ENCODE measurements at places on chromosomes 7 and 10.
A peak's percentile ranks its signal among the peaks of the same experiment; 100 is the strongest.

DNA sequence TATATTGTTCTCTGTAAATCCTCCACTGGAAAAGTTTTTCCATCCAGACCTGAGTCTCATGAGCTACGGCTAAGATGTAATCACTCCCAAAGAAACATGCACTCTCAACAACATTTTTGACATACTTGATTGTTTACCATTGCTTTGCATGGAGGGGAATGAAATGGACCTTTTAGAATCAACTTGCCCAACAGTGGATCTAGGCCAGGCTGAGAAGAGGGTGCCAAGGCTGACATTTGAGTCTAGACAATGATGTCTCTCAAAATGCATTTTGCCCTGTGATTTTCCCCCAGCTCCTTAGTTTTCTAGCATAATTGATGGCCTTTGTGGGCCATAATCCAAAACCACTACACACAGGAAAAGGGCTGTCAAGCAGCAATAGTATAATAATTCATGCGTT is 297.9 kb upstream of the KLF6 start:
- DNase-seq: peak; percentile 31

DNA sequence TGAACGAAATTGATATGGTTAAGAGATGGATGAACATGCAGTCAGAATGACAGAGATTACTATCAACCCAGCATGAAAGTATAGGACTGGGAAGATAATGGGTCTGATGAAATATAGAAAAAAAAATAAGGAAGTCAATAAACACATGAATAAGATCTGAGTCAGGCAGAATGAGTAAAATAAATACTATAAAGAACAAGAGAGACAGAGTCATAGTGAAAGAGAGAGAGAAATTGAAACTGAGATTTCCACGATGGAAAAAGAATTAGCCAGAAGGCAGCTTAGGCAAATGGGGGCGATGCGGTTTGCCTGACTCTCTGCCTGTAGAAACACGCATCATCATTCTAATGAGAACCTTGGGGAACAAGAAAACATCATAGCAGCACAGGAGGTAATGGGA is 26.6 kb downstream of the SEMA3D start:
- DNase-seq: peak; percentile 5

GRCh38 chr7:157520249-157520648 is 183.4 kb downstream of the DNAJB6 start:
- no peak for DNase-seq

DNA sequence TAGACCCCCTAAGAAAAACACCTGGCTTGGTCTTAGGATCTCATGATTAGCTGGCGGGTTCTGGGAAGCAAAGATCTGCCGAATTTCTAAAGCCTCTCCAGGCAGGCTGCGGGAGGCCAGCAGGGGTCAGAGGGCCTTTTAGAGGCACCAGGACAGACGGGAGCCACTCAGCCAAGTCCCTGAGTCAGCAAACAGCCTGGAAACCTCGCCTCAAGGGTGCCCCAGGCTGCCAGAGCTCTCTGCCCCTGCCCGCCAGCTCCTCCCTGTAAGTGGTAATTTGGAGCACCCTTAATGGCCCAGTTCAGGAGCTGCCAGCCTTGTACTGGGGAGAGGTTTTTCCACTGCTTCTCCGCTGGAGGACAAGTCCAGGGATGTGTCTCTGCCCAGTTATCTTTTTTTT is 88.7 kb downstream of the HIP1 start:
- DNase-seq: no peak

GRCh38 chr7:92657391-92657790 is 67.2 kb upstream of the FAM133B start:
- DNase-seq: no peak

GRCh38 chr7:134374791-134375190 is 58.1 kb upstream of the SLC35B4 start:
- no peak for DNase-seq

DNA sequence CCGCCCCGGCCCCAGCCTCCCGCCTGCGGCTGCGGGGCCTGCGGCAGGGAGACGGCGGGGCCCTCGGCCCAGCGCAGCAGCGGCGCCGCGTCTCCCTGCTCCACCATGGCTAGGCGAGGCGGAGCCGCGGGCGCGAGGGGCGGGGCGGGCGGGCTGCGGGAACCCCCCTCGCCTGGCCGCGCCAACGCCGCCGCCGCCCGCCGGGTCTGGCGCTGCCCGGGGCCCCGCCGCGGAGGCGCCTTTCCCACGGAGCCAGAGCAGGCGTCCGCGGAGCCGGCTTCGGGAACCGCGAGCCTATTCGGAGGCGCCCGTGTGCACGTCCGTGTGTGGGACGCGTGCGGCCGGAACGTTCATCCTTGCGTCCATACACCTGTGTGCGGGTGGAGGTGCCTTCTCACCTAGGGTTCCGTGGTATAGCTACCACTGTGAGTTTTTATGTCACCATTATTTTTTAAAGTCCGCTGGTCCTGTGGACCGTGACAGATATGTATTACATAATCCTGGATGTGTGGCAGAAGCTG is at the start of gene DENND11:
TSS of gene DENND11 (minus strand) at position 120 of the 521 bp plus-strand sequence. CDS start at position 107, 13 bp downstream.
- DNase-seq: peak; percentile 95

DNA sequence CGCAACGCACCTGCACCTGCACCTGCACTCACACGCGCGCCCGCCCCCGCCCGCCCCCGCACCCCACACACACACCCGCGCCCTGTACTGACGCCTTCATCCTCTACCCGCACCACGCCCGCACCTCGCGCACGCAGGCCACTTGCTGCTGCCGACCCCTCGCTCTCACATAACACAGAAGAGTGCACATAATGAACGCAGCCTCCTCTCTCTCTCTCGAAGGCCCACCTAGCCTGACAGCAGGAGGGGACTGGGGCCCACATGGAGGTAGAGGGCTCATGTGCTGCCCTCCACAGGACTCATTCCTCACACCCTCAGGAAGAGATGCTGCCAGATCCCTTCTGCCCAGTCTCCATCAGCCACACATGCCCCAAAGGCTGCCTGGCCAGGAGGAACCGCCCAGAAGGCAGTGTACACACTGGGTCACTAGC is 432 bp upstream of the CAMK2B start:
- no peak for DNase-seq

DNA sequence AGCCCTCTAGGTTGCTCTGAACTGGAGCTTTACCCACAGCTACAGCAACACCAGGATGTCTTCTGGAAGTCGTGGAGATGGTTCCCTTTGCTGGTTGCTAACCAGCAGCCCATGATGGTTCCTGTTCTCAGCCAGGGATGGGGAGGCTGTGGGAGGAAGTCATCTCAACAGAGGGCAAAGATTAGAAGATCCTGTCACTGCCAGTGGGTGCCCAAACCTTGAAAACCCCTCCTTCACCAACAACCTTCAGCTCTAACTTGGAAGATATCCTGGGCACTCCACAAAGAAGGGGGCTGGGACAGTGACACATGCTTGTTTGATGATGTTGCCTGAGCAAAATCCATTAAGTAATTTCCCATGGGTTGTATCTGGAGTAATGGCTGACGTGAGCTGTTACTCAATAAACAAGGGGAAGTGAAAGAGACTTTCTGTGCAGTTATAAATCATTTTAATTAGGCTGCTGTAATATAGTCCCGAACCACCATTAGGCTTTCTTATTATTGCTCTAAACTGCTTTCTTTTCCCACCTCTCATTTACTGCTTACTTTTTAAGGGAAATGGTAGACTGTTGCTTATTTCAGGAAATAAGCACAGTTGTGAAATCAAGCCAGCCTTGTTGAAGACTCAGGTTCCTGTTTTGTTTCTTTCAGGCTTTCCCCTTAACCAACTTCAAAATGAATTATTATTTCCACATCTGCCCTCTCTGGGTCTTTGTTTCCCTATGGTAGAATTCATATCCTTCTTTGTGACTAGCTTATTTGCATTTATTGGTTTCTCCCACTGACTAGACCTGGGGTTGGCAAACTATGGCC is 124.8 kb downstream of the PPP1R17 start:
- DNase-seq: peak; percentile 34

GRCh38 chr10:22682237-22683139 is 31.9 kb downstream of the PIP4K2A start:
- DNase-seq: peak; percentile 11

- DNase-seq: peak; percentile 93
Observed at GRCh38 chr10:34815185-34816084, at the start of gene PARD3. Gene PARD3, minus strand, starts transcription at chr10:34815296. Its CDS starts 301 bp downstream, at chr10:34814995.

- no peak for DNase-seq
Observed at GRCh38 chr10:51076299-51076841, 2.1 kb downstream of the PRKG1 start.

DNA sequence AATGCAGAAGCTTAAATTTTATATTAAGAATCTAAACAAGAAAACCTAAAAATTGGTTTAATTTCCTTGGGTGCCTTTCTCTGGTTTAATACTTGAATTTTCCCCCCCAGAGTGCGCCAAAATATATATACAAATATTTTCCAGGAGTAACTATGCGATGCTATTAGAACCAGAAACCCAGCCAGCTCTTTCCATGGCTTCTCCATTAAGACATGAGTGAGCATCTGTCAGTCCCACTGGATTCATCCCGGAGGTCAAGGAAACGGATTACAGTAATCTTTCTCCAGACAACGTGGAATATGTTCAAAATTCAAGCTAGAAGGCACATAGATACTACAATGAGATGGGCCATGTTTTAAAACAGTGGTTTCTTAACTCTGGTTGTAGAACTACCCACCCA is 148.8 kb downstream of the TAX1BP1 start:
- no peak for DNase-seq

GRCh38 chr7:44791278-44792219 is 4.9 kb upstream of the PPIA start:
- peak; percentile 84 for DNase-seq

- no peak for DNase-seq
Observed at GRCh38 chr10:95328013-95328412, 37.2 kb upstream of the PDLIM1 start.

DNA sequence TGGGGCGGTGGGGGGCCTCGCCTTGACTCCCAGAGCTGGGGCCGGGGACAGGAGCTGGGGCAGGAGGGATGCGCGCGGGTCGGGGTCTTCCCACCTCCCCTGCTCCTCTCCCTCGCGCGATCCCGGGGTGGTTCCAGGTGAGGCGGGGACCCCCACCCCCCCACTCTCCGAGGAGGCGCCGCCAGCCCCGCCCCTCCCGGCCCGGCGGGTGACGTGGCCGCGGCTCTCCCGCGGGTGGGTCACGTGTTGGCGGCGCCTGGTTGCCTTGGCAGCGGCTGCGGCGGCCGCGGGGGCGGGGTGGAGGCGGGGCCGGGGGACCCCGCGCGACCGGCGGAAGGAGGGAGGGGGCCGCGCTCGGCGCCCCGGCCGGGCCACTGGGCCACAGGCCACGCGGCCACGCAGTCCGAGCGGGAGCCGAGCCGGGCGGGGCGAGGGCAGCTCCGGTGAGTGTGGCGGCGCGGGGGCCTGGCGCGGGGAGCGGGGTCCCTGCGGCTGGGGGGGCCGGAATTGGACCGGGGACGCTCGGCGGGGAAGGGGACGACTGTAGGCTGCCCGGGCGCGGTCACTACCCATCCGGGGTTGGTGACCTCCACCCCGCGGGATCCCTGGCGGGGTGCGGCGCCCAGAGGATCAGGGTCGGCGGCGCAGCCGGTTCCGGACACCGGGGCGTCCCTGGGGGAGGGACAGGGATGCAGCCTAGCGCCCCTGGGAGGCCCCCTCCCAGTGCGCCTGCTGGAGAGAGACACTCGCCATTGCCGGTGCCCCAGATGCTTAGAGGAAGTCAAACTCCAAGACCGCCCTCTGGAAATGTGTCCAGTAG is at the start of gene ORAI2:
TSS of gene ORAI2 (plus strand) at position 357 of the 820 bp plus-strand sequence. CDS start 5,382 bp downstream, outside the sequence.
- peak; percentile 97 for DNase-seq

- peak; percentile 64 for DNase-seq
Observed at GRCh38 chr7:31443457-31443856, 70.4 kb upstream of the ITPRID1 start.

GRCh38 chr7:32536585-32536984 is 41.3 kb downstream of the AVL9 start:
- peak; percentile 23 for DNase-seq

DNA sequence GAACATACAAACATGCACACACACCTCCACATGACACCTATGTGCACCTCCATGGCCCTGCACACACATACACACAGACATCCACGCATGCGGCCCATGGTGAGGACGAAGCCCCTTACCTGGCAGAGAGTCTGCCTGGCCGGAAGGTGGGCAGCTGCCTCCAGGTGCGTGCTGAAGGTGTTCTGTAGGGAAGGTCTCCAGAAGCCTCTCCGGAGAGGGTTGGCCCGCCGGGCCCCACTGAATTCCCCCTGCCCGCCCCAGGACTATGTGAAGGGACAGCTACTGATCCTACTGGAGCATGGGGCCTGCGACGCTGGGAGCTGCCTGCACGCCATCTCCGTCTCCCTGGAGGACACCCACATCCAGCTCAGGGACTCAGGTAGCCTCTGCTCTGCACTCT is 8.5 kb upstream of the ZNF467 start:
- no peak for DNase-seq

- DNase-seq: no peak
Observed at GRCh38 chr7:140084972-140085371, 22.2 kb upstream of the PARP12 start.

GRCh38 chr10:75037171-75038153 is 74.0 kb upstream of the SAMD8 start:
- DNase-seq: no peak

DNA sequence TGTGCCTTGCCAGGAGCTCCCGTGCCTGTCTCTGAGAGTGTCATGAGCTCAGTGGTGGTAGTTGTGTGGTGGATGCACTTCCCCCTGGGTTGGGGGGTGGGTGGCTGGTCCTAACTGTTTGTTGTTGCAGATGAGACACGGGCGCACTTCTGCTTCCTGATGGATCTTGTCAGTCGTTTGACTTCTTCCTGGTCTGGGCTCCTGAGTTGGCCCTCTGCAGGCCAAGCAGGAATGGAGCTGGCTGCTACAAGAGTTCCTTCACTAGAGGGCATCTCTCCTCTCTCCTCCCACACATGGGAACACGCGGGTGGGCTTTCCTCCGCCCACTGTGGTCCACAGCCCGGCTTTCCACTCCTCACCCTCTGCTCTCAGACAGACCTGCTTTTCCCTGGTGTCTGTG is 82.0 kb downstream of the BMS1 start:
- DNase-seq: no peak

DNA sequence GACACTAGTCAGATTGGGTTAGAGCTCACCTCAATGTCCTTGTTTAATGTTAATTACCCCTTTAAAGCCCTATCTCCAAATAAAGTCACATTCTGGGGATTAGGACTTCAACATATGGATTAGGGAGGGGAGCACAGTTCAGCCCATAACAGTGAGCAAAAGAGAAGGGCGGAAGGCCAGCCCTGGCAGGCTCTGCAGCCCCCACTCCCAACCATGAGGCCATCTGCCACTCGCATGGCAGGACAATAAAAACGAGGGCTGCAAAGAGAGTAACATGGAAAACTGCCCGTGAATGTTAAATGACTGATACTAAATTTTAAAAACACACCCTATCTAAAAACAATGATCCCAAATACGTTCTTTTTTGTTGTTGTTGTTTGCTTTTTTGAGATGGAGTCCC is 38.7 kb downstream of the RGS10 start:
- DNase-seq: no peak

DNA sequence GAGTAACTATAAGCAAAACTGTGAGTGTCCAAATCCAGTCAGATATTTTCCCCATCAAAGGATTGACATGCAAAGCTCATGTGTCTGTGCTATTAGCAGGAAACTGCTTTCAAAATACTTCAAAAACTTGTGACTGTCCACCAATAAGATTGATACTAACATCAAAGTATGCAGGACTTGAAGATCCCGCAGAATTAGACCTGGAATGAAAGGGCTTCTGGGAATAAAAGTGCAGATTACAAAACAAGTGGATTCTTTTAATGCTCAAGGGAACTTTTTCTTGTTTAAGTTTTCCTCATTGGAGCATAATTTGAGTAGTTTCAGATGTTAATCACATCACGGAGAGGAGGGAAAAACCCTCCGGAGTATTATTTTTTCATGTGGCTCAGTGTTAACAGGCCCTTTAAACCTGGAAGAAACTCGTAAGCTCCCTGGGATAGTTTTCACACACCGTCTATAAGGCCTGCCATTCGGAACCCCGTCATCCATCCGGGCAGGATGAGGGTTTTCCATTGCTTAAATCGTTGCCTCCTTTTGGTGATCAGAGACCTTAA is 33.9 kb upstream of the MKX start:
- peak; percentile 34 for DNase-seq

Measured in GM03348 (cell line).